ENCODE measurements at places on chromosomes 11 and 22.
A peak's percentile ranks its signal among the peaks of the same experiment; 100 is the strongest.

- no peak for DNase-seq
Observed at GRCh38 chr11:45897556-45897955, 9.5 kb downstream of the FREY1 start.

DNA sequence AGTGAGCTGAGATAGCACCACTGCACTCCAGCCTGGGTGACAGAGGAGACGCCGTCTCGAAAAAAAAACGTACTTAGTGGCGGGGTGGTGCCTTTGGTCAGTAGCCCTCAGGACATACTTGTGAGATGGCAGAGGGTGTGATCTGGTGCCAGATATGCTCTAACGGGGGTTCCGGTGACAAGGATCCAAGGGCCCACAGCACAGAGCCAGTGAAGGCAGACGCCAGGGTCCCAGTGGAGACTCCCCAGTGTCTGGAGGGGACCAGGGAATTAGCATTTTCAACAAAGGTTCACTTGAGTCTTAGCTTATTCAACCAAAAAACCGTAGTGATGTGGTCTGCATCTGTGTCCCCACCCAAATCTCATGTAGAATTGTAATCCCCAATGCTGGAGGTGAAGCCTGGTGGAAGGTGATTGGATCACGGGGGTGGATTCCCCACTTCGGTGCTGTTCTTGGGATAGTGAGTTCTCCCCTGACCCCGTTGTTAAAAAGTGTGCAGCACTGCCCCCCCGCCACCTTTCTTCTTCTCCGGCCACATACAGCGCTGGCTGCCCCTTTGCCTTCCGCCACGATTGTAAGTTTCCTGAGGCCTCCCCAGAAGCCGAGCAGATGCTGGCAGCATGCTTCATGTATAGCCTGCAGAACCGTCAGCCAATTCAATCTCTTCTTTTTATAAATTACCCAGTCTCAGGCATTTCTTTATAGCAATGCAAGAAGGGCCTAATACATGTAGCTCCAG, 26.6 kb upstream of the OSBPL5 start:
- no peak for DNase-seq

DNA sequence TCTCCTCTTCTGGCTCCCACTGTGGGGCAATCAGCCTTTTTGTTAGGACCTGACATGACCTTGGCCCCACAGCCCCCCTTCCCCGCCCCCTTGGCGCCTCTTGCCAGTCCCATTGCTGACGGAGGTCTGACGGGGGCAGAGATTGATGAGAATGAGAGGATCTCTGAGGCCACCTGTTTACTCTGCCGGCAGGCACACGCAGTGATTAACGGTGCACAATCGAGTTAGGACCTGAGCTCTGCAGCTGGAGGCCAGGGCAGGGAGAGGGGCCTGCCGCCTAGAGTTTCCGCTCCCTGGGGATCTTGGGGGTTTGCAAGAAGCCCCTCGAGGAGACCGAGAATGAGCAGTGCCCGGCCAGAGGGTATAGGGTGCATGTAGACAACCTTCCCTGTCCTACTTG, 6.8 kb upstream of the CHRM1 start:
- no peak for DNase-seq

- DNase-seq, result no peak
Observed at GRCh38 chr22:23042179-23042578, 28.1 kb upstream of the GNAZ start.

GRCh38 chr11:134248910-134249480, 4.2 kb downstream of the THYN1 start:
- DNase-seq, result no peak

- DNase-seq, result no peak
Observed at GRCh38 chr11:61926235-61926634, 8.9 kb upstream of the RAB3IL1 start.

DNA sequence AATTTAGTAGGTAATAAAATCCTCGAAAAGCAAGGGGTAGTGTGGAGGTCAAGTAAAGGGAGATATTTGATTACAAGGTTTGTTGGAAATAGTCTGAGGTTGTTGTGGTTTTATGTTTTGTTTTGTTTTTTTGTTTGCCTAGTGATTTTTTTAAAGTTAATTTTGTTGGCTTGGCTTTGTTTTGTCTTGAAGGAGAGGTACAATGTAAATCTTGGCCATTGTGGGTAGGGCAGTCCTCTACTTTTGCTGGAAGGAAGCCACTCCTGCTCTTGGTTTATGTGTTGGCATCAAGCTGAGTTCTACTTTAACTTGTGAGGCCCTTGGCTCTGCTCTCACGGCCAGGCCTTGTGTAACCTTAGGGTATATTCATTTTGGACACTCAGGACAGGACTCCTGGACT, 3.2 kb downstream of the AMOTL1 start:
- DNase-seq, result no peak

GRCh38 chr11:127130321-127130720, 129.8 kb upstream of the KIRREL3 start:
- no peak for DNase-seq

DNA sequence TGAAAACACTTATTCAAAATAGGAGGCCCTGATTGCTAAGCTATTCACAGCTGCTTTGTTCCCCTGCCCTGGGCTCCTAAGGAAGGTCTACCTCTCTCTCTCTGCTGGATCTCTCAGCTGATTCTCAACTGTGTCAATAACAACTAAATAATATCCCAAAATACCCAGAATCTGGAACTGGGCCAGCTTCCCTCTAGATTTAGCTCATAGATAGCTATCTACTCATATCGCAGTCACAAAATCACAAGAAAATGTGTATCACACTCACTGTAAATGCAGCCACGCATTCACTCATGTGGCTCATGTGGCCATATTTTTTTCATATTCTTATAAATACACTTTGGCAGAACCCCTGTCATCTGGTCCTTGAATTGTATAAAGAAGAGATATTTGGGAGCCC, 555.1 kb downstream of the OPCML start:
- DNase-seq, result no peak

DNA sequence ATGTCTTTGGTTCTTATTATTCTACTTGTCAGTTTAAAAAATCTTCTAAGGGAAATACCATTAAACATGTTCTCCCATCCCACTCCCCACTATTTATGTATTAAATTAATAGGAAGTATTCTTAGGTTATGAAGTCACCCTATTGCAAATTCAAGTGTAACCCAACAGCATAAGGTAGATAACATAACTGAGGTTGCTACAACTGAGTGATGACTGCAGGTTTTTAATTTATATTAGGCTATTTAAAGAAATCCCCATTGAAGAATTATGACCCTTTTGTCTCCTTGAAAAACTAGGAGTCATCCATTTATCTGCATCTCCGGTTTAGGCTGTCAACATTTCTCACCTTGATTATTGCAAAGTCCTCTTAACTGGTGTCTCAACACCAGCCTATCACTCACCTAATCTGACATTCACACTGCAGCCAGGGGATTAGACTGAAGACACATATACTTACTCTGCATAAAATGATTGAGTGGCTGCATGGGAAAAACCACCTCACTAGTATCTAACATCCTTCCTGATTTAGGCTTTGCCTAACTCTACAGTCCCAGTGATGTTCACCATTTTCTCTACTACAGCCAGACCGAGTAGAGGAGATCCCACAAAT, 649.4 kb downstream of the CNTN5 start:
- DNase-seq, result no peak

DNA sequence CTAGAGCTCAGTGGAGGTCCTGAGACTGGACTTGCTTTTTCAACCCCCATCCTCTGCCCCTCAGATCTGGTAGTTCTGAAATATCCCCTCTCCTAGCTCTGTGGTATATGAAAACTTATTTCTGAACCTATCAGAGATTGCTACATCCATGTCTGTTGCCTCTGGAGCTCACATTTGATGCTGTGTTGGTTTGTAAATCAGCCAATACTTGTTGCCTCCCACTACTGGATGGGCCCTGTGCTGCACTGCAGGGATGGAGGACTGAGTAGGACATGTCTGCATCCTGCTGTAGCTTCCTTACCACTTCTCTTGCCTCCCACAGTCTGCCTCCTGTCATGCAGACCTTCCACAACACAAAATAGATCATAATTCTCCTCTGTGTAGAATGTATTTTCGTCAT, 5.2 kb downstream of the OLFML1 start:
- no peak for DNase-seq

GRCh38 chr11:35090125-35090524, 48.8 kb upstream of the CD44 start:
- DNase-seq, result no peak

GRCh38 chr11:79896258-79896657, 455.4 kb upstream of the TENM4 start:
- no peak for DNase-seq

GRCh38 chr11:107587306-107587979, 3.5 kb upstream of the ELMOD1 start:
- DNase-seq, result no peak

- no peak for DNase-seq
Observed at GRCh38 chr11:59643390-59643789, 25.4 kb downstream of the PATL1 start.

DNA sequence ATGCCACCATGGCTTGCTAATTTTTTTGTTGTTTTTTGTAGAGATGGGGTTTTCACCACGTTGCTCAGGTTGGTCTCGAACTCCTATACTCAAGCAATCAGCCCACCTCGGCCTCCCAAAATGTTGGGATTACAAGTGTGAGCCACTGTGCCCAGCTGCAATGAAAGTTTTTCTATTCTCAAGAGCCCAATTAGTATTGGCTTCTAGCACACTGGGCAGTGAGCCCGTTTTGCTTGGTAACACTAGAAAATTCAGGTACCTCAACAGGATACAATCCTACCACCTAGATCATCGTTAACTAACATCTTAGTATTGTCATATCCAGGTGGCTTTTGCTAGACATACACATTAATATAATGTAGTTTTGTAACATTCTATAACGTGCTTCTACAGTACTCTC, 19.0 kb downstream of the SEC14L3 start:
- DNase-seq, result no peak

DNA sequence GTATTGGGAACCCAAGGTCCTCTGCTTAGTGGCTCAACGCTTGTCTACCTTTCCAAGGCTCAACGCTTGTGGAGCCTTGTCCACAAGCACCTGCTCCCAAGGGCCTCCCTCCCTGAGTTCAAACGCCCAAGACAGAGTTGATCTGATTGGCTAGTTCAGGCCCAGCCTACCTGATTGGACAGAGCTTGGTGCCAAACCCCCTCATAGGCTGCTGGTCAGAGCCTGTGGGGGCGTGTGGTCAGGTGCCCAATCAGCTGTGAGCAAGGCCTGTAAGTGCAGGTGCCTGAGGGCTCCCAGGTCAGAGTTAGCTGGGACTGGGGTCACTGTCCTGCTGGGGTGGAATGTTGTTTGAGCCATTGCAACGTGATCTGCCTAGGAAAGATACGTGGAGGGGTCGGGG, 16.9 kb upstream of the TMPRSS6 start:
- peak; percentile 7 for DNase-seq

GRCh38 chr11:18705651-18706281, 7.2 kb downstream of the TMEM86A start:
- DNase-seq, result no peak

- peak; percentile 51 for DNase-seq
Observed at GRCh38 chr11:46373787-46374740, 7.4 kb upstream of the MDK start.

DNA sequence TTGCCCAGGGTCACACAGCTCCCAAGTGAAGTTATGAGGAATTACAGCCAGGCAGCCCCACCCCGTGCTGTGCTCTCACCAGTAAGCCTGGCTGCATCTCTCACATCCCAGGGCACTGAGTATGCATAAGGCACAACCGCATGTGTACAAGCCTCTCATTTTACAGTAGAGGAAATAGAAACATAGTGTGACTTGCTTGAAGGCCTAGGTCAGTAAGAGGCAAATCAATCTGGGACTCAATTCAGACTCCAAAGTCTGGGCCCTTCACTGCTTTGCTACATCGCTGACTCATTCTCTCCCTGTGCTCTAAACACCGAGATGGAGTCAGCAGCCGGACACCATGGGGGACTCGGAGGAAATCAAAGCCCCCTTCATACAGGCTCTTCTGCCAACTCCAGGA, 7.9 kb downstream of the ABTB2 start:
- DNase-seq, result no peak

- no peak for DNase-seq
Observed at GRCh38 chr11:11011617-11012016, 153.8 kb upstream of the ZBED5 start.

GRCh38 chr11:12274056-12274455, 103.3 kb upstream of the PARVA start:
- peak; percentile 98 for DNase-seq

DNA sequence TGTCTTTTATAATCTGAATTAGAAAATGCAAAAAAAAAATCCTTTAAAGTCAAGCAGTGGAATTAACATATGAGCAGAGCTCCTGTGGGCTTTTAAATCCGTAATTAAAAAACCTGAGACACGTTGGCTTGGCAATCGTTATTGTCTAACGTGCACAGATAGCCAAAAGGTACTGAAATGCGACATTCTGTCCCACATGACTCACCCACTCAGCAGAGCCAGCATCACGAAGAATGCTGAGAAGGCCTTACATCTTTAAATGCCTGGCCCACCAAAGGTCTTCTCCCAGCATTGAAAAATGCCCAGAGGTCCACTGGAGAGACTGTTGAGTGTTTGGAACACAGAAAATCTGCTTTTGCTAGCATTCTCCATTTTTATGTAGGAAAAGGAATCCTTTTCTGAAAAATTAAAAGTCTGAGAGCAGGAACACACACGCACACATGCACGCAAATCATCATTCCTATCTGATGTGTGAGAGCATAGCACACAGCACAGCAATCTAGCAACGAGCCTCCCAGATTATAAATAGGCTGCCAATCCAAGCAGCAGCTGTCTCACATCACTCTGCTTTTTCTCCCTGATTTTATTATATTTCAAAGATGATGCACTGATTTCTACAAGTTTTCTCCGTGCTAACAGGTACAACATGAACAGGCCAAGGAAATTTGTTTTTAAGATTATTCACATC, 94.5 kb downstream of the PHF21A start:
- DNase-seq, result peak; percentile 52

GRCh38 chr11:15621565-15621964, 506.8 kb downstream of the INSC start:
- DNase-seq, result no peak

DNA sequence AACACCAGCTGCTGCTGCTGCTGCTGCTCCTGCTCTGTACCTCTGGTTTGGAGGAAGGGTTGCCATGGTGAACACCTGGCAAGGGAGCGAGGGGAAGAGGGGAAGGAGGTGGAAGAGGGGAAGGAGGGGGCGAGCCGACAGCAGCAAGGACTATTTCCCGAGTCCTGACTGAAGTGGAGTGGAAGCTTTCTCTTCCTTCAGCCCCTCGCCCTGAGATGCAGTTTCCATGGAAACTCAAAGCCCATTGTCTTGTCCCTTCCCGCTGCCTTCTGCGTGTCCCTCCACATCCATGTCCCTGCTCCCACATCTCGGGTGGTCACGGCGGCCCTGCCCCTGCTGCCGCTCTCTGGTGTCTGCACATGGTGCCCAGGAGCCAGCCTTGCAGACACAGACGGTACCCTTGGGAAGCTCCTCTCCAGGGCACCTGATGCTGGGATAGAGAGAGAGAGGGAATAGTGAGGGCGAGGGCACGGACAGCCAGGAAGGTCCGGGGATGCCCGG, 28.6 kb downstream of the FAM83F start:
- DNase-seq, result no peak
